ENCODE measurements at places on chromosomes 6 and 20.

GRCh38 chr20:5090191-5090590, 29.6 kb downstream of the PCNA start:
- DNase-seq: no peak

DNA sequence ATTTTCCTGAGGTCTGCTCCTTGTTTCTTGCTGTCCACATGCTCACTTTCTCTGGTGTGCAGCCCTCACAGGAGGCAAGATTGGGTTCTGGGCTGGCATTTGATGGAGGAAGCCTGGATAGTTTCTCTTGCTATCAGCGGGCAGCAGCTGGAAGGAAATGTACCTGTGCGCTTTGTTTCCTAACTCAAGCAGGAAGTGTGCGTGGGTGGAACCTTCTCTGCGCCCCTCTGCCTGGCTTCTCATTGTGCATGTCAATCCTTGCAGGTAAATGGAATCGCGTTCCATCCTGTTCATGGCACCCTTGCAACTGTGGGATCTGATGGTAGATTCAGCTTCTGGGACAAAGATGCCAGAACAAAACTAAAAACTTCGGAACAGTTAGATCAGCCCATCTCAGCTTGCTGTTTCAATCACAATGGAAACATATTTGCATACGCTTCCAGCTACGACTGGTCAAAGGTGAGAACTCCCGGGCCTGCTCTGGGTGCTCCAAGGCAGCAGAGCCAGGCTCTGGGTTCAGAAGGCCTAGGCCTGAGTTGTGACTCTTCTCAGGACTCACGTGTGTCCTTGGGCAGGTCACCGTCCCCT, 16.8 kb upstream of the RBM38 start:
- no peak for DNase-seq

GRCh38 chr6:18264219-18264922, at the start of gene DEK:
TSS of gene DEK (minus strand) at chr6:18264530. CDS start at chr6:18263987, 543 bp downstream.
- DNase-seq: peak; percentile 82

DNA sequence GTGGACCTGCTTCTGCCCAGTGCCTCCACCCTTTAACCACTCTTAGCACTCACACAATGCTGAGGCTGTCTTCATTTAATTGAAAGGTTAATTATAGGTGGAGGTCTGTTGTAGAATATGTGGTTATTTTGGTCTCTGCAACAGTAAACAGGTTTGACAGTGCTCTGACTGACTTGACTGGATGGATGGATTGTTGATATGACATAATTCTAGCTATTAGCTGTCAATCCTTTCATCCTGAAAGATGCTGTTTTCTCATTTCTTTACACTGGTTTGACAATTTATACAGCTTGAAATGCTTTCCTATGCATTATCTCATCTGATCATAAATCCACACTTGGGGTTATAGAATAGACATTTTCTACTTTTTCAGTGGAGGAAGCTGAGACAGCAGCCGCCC, 210.7 kb downstream of the CDH26 start:
- no peak for DNase-seq

GRCh38 chr20:36562724-36563123, 10.7 kb upstream of the TGIF2 start:
- no peak for DNase-seq

- DNase-seq: no peak
Observed at GRCh38 chr6:38480036-38480435, 159.7 kb downstream of the BTBD9 start.

- DNase-seq: no peak
Observed at GRCh38 chr20:1697592-1697991, 40.0 kb upstream of the SIRPG start.

- no peak for DNase-seq
Observed at GRCh38 chr20:8032499-8032898, 12.9 kb upstream of the TMX4 start.

DNA sequence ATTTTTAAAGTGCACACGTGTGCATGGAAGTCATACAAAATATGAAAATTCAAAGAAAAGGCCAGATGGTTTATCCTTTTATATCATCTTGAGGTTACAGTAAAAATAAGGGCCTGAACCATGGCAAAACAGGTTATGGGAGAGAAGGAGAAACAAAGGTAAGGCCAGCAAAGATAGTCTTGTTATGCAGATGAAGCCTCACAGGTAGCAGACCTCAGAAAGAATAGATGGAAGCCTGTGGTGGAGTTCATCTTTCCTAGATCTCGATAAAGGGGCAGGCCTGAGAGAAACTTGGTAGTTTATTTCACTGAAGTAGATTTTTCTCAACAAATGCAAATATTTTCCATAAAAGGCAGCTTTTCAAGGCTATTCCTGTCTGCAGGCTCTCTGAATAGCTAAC, 693.8 kb downstream of the KHDRBS2 start:
- no peak for DNase-seq

GRCh38 chr20:47428851-47429336, 72.4 kb upstream of the ZMYND8 start:
- no peak for DNase-seq

DNA sequence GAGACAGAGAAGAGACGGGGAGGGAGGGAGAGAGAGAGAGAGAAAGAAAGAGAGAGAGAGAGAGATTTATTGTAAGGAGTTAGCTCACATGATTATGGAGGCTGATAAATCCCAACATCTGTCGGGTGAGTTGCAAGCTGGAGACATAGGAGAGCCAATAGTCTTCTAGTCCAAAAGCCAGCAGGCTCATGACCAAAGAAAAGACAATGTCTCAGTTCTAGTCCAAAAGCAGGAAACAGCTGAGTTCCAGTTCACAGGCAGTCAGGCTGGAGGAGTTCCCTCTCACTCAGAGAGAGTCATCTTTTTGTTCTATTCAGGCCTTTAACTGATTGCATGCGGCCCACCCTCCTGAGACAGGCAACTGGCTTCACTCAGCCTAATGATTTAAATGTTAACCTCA, 416.6 kb downstream of the PREX1 start:
- DNase-seq: no peak

DNA sequence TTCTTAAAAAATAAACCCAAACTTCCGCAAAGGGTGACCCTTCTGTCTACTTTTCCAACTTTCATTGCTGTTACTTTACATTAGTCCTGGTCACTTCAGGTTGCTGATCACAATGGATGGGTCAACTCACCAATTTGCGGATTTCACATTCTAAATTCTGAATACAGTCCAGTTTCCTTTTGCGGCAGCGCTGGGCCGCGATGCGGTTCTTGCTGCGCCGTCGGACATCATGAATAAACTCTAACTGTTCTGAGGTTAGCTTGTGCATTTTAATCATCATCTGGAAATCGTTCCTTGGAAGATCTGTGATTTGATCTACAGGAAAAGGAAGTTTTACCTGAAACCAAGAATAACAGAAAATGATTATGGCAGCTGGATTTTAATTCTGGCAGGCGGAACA, 43.7 kb downstream of the GJA10 start:
- DNase-seq: no peak

- no peak for DNase-seq
Observed at GRCh38 chr20:20849161-20849560, 136.7 kb upstream of the RALGAPA2 start.

- DNase-seq: no peak
Observed at GRCh38 chr20:60469829-60470228, 511.6 kb downstream of the CDH26 start.

- DNase-seq: no peak
Observed at GRCh38 chr20:35680452-35681183, 15.9 kb upstream of the CPNE1 start.
